Kidney (tissue), 22 donors: ENCODE measurements at places on chromosomes 11 and 22. TPM values are rescaled to one million over a fixed set of nuclear protein-coding genes. Genes with fewer than 3 reads are reported as not detected.

Gene HTR3B
- 0.16 TPM for total RNA-seq

GRCh38 chr11:58444300-58444699 lies 2.3 kb upstream of the OR5B12 start:
- no peak for DNase-seq

GRCh38 chr11:6438979-6439571 lies 1.7 kb downstream of the HPX start:
- peak; percentile 70 for DNase-seq

Gene KCNQ1OT1
- 4.4 TPM for total RNA-seq

Gene ZP1
- total RNA-seq, result not detected

Gene F2
- total RNA-seq, result not detected

GRCh38 chr11:3627291-3627690 lies 14.5 kb downstream of the ART5 start:
- no peak for DNase-seq

DNA sequence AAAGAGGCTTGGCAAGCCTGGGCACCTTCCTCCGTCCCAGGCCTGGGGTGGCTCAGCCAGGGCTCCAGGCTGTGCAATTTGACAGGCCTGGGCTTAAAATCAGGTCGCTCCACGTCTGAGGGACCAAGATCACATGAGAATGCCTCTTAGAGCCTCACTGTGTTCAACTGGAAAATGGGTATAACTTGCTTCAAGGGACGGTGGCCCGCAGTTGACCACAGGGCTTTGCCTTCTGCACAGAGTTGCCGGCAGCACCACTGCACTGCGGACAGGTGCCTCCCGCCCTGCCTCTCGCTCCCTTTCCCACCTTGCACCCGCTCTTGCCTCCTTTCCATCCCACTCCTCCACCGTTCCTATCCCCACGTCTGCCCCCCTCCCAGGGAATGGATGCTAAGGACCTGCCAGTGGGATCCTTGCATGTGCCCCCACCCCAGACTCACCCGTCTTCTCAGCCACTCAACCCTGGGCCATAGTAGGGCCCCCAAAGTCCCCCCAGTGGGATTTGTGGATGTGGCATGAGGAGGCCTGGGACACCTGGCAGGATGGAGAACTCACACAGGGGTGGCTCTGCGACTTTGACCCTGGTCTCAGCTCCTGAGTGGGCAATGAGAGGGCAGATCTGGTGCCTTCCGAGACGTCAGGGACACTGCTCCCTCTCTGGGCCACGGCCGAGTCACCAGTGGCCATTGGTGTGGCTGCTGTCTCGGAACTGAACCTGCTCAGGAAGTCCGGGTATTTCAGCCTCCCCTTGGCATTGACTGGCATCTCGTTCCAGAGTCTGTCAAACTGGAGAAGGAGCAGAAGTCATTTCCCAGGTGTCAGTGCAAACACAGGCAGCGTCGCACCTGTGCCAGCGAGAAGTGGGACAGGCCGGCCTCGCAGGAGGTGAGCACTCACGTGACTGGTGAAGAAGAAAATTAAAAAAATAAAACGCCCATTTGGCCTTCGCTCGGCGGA lies 128.0 kb downstream of the MPPED1 start:
- no peak for DNase-seq

GRCh38 chr11:73818846-73819245 lies 31.2 kb downstream of the MRPL48 start:
- no peak for DNase-seq

DNA sequence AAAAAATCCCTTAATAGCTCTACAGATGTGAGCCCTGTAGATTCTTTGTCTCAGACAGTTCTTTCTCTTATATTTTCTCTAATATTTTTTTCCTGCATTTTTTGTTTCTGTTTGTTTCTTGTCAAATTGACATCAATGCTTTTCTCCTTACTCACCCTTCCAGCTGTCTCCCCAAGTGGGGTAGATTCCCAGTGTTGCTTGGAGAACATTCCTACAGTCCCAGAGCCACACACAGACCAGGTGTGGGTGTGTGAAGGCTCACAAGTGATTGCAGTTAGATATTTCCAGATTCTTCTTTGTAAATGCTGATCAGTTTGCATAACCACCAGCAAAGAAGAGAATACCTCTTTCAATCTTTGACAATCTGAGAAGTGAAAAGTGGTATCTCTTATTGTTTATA lies 7.5 kb downstream of the VPS51 start:
- no peak for DNase-seq

DNA sequence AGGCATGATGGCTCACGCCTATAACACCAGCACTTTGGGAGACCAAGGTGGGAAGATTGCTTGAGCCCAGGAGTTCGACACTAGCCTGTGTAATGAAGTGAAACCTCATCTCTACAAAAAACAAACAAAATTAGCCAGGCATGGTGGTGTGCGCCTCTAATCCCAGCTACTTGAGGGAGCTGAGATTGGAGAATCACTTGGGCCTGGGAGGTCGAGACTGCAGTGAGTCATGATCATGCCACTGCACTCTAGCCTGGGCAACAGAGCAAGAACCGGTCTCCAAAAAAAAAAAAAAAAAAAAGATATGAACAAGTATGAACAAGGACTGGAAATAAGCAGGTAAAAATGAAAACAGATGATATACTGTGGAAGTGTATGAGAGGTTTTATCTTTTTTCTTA lies 54.1 kb upstream of the SOX6 start:
- DNase-seq, result peak; percentile 12

- DNase-seq, result no peak
Measured at GRCh38 chr11:29268733-29269132, 748.1 kb downstream of the KCNA4 start.

- no peak for DNase-seq
Measured at GRCh38 chr11:119779195-119780071, 50.4 kb upstream of the NECTIN1 start.

DNA sequence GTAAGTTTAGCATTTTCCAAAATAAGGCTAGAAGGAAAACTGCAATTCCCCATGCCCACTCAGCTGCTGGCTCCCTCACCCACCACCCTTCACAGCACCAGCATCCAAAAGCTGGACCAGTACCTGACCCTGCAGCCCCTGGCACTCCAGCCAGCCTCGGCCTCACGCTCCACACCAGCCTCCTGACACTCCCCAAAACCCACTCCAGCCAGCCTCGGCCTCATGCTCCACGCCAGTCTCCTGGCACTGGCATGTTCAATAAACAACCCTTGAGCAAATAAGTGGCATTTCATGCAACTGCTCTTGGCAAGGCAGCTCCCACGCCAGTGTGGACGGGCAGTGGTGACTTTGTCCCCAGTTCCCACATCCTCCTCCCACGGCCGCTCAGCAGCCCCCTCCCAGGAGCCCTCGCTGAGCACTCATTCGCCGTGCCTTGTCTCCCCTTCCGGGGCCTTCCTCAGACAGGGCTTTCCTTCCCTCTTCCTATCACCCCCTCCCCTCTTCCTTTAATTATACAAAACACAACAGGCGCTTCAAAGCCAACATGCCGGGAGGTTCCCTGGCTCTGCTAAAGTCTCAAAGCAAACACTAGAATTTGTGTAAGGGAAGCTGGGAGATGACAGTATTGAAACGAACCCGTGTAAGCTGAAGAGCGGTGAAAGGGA lies 6.8 kb downstream of the TOLLIP start:
- peak; percentile 39 for DNase-seq

DNA sequence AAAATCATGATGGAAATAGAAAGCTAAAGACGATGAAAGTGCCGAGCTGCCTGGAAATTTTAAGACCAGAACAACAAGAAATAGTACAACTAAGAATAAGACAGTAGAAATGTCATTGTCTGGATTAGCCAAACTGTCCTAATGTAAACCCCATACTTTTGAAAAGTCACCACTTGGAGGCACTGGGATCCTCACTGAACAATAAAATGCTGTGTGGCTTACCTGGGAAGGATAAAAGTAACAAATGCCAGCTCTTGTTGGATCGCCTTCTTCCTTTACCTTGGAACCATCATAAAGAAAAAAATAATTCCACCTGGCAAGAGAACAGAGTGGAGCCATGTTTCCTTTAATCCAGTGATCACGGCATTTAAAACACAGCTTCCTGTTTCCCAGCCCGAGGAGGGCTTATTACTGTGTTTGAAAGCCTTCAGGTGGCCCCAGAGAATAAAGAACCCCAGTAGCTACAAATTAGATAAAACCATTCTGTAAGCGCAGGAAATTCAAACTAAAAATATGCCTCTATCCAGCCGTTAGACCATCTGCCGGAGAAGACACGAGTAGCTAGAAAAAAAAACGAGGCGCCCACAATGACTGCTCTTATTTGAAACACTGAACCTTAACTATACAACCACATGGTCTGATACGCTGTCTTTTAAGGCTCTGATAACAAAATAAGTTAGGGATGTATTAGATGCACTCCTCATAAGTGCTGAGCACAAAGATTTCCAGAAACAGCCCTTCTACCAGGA lies 4.4 kb downstream of the HPS4 start:
- no peak for DNase-seq

DNA sequence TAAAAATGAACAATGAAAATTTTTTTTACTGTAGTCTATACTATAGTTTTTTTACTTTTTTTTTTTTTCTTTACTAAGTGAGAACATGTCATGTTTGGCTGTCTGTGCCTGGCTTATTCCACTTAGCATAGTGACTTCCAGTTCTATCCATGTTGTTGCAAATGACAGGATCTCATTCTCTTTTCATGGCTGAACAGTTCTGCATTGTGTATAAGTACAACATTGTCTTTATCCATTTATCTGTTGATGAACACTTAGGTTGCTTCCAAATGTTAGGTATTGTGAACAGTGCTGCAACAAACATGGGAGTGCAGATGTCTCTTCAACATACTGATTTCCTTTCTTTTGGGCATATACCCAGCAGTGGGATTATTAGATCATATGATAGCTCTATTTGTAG lies 88.1 kb upstream of the CCDC90B start:
- DNase-seq, result no peak

- DNase-seq, result peak; percentile 15
Measured at GRCh38 chr11:72069787-72070251, 10.5 kb downstream of the NUMA1 start.

GRCh38 chr22:37492428-37493344 lies 6.5 kb upstream of the MFNG start:
- peak; percentile 59 for DNase-seq

Gene DMC1
- total RNA-seq, result 0.66 TPM
